Activated T-cell treated with anti-CD3 and anti-CD28 coated beads for 4 hours (primary cell): ENCODE measurements at places on chromosomes 16 and 17.
A peak's percentile ranks its signal among the peaks of the same experiment; 100 is the strongest.

- DNase-seq: no peak
These were observed 33.9 kb downstream of the ZNF652 start for GRCh38 chr17:49327835-49328784.

DNA sequence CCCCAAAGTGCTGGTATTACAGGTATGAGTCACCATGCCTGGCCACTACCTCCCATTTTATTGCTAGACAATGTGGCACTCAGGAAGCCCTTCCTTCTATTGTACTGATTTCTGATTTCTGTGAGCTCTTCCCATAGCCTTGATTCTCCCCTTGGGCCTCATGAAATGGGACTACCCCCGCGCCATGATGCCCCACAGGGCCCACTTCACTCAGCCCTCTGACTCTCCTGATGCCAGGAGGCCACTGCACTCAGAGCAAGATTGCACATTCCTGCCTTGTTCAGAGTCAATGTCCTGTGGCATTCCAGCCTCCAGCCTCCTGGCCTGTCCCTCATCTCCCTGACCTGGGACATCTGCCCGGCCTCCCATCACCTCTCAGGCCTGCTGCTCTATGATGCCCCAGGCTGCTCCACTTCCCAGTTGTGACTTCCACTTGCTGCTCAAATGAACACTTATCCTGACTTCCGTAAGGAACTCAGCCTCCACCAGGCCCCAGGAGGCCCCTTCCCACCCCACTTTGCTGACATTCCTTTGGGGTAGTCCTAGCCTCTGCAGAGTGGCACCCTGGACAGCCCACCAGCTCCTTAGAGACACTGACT is 66.6 kb upstream of the KSR1 start:
- DNase-seq: no peak

DNA sequence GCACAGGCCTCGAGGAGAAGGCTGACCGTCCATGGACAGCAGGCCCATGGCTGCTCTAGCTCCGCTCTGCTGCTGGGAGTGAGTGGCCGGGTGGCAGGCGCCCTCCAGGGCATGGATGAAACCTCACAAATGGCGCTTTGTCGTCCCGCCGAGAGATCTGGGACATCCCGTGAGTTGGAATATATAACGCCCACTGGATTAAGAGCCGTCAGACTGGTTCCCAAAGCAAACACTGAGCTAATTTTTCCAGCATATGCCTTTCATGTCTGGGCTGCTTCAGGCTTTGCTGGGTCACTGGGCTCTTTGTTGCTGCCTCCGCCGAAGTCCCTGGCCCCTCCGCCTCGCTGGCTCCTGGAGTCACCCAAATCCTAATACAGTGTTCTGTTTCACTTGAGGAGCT is 266.3 kb downstream of the FOXL1 start:
- DNase-seq: no peak

DNA sequence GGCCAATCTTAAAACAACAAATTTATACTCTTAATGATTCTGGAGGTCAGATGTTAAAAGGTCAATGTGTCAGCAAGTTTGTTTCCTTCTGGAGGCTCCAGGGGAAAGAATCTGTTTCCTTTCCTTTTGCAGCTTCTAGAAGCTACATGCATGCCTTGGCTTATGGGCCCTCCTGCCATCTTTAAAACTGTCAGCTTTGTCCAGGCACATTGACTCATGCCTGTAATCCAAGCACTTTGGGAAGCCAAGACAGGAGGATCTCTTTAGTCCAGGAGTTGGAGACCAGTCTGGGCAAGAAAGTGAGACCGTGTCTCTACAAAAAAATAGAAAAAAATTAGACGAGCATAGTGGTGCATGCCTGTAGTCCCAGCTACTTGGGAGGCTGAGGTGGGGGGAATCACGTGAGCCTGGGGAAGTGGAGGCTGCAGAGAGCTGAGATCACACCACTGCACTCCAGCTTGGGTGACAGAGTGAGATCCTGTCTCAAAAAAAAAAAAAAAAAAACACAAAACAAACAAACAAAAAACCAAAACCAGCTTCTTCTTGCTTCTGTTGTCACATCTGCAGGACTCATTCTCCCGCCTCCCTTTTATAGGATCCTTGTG is 58.3 kb downstream of the NOS2 start:
- no peak for DNase-seq

DNA sequence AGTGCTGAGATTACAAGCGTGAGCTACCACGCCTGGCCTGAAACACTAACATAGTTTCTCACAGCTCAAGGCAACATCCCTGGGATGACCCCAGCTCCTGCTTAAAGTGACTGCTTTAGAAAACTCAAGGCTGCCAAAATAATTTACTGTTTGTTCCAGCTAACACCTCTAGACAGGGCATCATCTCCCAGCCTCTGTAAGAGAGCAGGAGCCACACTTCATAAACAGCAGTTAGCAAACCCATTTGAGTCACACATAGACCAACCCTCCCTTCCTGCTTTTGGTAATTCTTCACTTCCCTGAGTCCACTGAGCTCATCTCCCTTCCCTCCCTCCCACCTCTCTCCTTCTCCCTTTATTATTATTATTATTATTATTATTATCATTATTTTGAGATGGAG is 201.3 kb downstream of the XYLT1 start:
- no peak for DNase-seq

- no peak for DNase-seq
These were observed 32.7 kb downstream of the ITGB3 start for GRCh38 chr17:47286198-47286914.

- no peak for DNase-seq
These were observed 114.7 kb downstream of the ANKRD11 start for GRCh38 chr16:89375686-89376085.

GRCh38 chr16:81371106-81371505 is 56.3 kb downstream of the GAN start:
- no peak for DNase-seq

DNA sequence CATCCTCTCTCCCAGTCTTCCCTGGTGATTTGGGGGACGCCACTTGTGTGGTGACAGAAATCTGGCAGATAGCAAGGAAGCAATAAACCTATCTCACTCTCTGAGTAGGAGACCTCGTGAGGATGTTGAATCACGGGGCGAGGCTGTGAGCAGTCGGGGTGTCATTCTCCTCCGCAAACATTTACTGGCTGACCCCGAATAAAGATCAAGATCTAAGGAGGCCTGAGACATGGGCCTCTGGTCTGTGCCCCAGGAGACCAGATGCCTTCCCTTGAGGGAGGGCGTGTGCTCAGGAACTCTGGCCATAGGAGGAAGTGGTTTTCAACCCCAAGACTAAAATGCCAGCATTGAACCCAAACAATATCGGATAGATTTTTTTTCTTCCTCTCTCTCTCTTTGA is 53.1 kb downstream of the FOXL1 start:
- DNase-seq: no peak

DNA sequence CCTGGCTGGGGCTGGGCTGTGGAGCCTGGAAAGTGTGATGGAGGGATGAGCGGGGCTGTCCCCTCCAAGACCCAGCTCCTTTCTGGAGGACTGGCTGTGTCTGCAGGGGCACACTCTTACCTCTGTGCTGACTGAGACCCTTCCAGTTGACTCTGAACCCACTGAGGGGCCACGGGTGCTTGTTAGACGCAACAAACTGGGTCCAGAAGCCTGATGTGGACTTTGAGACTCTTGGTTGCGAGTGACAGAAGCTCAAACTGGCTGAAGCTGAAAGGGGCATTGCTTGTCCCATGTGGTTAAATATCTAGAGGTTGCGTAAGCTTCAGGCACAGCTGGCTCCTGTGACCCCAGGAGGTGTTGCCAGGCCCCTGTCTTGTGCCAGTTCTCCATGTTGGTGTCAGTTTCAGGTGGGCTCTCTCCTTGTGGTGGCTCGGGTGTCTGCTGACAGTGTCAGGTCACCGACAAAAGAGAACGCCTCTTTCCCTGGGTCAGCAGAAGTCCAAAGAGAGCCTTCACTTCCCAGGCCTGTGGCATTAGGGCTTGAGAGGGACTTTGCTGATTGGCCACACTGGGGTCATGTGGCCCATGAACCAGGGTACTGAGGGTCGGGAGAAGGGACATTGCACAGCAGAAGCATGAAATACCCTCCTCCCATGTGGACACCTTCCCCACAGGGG is 16.7 kb downstream of the ADCY7 start:
- no peak for DNase-seq

- DNase-seq: no peak
These were observed 18.4 kb downstream of the MIEF2 start for GRCh38 chr17:18278867-18279266.

DNA sequence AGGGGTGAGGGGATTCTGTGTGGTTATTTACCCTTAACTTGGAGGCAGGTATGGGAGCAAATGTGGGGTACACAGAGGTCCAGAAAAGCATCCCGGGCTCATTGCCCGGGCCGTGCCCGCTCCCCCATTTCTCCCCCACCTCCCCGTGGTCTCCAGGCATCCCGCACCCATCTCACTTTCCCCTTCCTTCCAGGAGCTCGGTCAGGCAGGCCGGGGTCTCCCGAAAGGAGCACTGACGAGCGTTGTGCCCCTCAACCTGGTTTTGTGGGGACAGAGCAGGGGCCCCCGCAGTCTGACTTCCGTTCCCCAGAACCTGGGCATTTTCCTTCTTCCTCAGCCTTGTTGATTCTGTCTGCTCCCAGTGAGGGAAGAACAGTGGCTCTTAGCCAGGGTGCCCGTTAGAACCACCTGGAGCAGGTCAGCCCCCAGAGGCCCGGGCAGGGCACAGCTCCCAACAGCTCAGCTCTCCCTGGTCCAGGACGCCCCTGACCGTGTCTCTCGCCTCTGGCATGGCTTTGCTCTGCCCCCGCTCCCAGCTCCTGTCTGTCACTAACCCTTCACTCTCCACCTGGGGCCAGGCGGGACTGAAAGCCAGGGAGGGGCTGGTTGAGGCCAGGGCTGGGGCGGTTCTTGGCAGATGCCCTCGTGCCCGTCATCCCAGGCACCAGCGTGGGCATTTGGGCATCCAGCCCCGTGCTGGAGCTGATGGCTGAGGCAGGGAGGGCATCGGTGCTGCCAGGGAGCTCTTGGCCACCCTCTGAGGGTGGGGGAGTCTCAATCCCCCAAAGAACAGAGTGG is 12.5 kb upstream of the NUDT16L1 start:
- no peak for DNase-seq

- peak; percentile 11 for DNase-seq
These were observed 66.4 kb downstream of the KPNA2 start for GRCh38 chr17:68101987-68102314.

- DNase-seq: no peak
These were observed 217.4 kb upstream of the PSMD7 start for GRCh38 chr16:74079232-74079586.

DNA sequence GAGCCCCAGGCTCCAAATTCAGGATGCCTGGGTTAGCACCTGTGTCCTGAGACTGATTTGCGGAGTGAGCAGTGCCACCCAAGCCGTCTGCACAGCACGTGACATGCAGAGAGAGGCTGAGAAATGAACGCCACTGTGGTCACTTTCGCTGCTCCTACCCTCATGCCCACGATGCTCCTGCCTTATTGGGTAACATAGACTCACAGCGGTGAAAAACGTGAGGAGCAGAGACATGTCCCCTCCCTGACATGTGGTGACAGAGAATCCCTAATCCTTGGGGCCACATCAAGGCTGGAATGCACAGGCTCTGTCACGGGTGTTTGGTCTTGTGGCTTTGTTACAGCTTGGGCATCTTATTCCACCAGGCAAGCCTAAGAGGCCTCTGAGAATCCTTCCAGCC is 52.1 kb upstream of the CACNG5 start:
- DNase-seq: no peak

- DNase-seq: no peak
These were observed 43.7 kb upstream of the TNRC6A start for GRCh38 chr16:24685539-24686432.

DNA sequence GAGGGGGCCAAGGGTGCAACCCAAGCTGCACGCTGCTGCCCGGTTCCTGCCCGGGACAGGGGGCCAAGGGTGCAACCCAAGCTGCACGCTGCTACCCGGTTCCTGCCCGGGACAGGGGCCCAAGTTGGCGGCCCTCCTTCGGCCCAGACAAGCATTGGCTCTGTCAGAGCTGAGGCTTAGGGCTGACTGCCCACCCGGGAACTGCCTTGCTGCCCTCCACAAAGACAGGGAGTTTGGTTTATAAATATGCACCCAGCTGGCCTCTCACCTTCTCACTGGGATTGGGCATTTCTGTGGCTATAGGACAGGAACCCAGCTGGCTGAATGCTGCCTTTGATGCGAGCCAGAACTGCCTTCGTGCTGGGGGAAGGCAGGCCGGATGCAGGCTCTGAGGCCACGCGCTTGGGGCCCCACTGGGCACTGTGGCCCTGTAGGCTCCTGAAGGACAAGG is 105.7 kb downstream of the IRX5 start:
- DNase-seq: no peak

DNA sequence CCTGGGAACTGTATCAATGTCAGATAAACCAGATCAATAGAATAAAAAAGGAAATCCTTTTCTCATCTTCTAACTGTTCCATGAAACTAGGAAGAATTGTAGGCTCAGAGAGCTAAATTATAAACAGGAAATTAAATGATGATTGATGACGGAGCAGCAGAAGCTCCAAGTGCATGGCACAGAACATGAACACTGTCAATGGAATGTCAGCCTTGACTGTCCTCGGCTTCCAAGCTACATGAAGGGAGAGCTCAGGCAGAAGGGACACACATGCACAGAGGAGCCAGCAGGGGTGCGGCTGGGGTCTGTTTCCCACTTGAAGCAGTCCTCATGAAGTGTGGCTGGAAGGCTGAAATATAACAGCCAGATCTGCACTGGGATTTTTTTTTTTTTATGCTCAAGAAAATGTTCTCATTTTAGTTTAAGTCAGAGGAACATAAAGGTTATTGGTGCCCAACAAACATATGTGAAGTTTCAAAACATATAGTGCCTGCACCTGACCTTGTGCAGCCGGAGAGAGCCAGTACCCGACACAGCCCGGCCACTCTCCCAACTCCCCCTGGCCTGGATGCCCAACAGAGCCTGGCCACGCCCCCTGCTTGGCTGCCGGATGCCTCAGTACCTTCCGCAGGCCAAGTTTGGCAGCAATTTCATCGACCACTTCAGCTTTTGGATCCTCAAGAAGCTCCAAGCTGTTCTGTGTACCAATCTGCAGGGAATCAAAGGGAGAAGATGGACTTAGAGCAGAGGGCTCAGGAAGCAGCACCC is 37.0 kb downstream of the NPLOC4 start:
- DNase-seq: no peak

DNA sequence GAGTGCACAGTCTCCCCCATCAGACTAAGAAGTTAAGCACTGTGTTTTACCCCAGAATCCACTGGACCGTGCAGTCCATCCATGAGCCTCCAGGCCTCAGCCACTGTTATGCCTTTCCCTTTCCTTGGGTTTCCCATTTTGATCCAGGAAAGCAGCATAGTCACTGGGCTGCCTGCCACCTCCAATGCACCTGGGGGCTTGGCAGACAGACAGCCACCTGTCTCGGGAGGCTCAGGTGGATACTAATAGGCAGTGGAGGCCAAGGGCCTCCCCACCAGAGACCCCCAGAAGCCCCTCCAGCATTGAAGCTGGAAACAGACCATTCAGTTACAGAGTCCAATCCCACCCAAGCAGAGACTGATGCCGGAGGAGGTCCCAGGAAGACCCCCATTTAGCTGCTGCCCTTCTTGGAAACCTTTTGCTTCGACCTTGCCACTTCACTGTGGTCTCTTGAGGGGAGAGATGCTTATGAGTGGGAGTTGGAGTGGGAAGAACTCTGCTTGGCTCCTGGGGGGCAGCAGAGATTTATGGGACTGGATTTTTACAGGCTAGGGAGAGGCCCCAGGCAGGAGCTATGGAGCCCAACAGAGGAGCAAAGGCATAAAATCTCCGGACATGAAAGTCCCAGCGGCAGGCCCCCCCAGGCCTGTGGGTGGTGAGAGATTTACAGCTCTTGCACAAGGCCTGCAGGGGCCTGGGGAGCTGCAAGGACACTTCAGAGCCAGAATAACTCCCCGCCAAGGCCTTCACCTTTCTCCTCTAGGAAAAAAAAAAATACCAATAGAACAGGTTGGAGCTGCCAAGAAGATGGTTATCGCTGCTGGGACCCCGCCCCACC is 12.2 kb upstream of the SP2 start:
- DNase-seq: no peak

GRCh38 chr16:64138006-64138405 is 983.9 kb downstream of the CDH11 start:
- DNase-seq: no peak
